Kidney (tissue), 22 donors: ENCODE measurements at places on chromosomes 6 and 20. TPM values are rescaled to one million over a fixed set of nuclear protein-coding genes. Genes with fewer than 3 reads are reported as not detected.

DNA sequence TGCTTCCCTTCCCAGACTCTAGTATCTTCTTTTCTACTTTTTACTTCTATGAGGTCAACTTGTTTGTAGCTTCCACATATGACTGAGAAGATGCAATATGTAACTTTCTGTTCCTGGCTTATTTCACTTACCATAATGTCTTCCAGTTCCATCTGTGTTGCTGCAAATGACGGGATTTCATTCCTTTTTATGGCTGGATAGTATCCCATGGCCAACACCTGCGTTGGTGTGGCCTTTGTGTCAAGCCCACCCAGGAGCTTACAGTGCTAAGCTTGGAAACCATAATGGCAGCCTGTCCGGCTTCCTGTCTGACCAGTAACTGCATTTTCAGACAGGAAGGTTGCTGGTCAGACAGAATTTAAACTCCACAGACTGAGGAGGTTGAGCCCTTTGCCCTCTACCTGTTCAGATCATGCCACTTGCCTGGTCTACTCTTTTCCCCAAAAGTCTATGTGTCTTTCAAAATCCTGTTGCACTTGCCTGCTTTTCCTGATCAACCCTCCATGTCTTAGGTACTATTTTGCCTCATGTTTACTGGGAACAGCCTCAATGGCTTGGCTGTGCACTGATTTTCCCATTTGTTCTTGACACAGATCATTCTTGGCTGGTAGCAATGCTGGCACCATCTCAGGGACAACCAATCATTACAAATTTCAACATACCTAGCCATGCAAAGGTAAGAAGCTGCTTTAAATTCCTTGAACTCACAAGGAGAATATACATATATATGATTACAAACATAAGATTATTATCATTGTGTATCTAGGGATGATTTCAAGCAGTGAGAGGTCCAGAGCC lies 114.3 kb upstream of the PLEKHG1 start:
- no peak for DNase-seq

DNA sequence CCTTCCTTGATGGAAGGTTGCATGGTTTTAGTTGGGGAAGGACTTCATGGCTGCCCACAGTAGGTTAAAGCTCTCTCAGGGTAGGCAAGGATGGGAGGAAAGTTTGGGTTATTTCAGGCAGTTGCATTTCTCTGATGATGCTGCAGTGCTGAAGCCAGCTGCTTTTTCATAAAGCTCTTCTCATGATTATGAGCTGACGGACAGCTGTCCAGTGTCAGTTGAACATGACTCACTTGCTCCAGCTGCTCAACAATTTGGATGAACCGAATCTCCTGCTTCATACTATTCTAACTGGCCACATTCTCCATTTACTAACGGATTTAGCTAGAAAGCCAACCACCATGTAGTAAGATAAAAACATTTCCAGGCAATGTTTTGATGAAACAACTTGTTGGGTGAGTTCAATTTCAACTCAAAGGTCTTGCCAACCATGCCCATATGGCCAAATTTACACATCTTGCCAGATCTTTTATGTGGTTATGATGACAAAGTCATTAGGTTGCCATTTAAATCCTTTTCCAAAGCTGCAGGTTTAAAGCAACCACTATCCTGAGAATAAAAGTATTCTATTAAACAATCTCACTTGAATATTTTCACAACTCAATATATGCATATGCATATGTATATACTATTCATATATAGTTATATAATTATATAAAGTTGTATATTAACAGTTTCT lies 125.9 kb downstream of the HS3ST5 start:
- no peak for DNase-seq

DNA sequence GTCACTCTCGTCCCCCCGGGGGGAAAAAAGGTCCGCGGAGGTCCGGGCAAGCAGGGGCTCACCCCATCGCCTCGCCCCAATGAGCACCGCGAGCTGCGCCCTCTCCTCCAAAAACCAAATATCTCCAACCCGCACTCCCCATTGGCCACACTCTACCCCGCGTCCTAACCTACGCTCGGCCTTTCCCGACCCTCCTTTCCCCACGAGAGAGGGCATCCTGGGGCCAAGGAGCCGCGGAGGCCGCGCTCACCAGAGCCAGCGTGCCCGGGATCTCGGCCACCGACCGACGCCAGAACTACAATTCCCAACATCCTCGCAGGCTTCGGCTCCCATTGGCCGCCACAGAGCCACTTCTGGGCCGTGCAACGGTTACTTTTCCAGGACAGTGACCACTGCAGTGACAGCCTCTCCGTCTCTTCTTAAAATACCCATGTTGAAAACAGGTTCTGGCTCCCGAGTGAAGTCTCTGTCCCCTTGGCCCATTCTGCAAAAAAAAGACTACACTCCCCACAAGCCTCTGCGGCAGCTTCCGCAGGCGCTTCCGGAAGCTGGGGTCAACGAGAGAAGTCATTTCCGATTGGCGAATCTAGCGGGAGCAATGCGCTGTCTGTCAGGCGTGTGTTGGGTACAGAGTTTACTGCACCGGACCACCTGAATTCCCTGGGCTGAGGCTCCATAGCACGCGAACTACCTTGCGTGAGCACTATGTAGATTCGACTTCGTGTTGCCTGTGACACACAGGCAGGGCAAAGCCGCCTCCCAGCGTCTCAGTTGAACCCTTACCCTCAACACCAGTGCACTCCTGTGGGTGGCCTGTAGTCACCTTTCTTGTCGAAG lies at the start of gene ZNF343:
TSS of gene ZNF343 (minus strand) at position 285 of the 837 bp plus-strand sequence. CDS start 15,020 bp downstream, outside the sequence.
- peak; percentile 89 for DNase-seq

DNA sequence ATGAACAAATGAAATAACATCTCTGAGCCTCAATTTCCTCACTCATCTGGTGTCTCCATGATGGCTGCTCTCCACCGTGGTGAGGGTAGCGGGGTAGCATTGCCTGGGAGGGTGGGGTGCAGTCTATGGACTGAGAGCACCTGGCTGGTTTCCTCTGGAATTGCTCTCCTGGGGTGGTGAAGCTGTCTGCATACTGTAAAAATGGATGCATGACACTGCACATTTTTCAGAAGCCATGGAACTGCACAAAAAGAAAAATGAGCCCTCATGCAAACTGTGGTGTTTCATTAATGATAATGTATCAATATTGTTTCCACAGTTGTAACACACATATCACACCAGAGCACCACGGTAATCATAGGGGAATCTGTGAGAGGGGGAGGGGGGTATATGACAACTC lies 12.1 kb upstream of the ITPR3 start:
- DNase-seq: no peak

- no peak for DNase-seq
Measured at GRCh38 chr6:12648171-12648570, 68.4 kb upstream of the PHACTR1 start.

DNA sequence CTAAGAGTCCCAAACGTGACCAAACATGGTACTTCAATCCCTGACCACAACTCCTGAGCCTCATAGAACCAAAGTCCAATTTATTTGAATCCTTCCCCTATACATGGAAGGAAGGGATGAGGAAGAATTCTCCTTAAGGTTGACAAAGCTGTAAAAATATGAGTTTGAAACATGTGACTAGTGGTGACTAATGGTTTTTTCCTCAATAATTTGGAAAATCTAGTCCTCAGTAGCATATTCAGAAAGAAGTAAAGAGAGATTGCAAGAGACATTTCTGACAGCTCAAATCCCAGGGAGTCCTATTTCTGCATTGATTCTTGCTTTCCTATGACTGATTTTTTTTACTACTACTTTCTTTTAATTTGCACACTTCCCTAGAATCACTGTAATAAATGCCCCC lies 443.7 kb downstream of the FRK start:
- no peak for DNase-seq

GRCh38 chr6:53828215-53828614 lies 33.4 kb downstream of the LRRC1 start:
- no peak for DNase-seq

DNA sequence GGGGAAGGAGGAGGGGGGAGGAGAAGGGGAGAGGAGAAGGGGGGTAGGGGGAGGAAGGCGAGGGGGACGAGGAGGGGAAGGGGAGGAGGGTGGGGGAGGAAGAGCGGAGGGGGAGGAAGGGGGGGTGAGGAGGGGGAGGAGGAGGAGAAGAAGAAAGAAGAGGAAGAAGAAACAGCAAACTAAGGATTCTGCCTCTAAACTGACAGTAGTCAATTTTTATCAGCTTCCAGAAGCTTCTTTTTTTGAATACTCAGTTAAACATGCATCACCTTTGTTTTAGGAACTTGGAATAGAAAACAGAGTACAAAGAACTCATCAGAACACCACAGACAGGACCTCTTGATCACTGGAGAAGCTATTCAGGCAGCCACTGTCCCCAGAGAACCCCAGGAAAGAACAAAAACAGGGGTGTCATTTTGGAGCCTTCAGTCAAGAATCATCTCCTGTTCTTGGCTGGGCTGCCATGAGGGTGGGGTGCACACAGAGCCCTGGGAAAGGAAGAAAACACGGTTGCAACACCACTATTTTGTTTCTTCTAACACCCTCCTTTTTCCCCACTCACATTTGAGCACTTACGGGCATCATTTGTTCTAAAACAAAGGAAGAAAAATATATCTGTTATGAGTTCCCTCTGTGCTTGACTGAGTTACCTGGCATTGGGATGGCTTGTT lies 67.4 kb downstream of the TMEM170B start:
- no peak for DNase-seq

DNA sequence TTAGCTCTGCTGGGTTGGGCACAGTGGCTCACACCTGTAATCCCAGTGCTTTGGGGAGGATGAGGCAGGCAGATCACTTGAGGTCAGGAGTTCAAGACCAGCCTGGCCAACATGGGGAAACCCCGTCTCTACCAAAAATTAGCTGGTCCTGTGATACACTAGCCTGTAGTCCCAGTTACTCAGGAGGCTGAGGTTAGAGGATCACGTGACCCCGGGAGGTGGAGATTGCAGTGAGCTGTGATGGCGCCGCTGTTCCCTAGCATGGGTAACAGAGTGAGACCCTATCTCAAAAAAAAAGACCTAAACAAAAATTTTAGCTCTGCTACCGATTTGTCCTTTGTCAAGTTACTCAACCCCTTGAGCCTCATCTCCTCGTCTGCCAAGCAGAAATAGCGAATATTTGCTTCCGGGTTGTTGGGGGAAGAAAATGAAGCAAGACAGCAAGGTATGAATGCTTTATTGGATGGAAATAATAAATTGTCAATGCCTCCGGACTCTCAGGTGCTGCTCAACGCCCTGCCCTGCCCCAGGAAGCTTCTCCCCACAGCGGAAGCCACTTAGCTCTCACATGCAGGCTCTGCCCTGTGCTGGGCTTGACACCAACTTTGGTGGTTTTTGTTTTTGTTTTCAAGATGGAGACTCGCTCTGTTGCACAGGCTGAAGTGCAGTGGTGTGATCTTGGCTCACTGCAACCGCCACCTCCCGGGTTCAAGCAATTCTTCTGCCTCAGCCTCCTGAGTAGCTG lies 24.9 kb upstream of the ITCH start:
- DNase-seq: no peak

DNA sequence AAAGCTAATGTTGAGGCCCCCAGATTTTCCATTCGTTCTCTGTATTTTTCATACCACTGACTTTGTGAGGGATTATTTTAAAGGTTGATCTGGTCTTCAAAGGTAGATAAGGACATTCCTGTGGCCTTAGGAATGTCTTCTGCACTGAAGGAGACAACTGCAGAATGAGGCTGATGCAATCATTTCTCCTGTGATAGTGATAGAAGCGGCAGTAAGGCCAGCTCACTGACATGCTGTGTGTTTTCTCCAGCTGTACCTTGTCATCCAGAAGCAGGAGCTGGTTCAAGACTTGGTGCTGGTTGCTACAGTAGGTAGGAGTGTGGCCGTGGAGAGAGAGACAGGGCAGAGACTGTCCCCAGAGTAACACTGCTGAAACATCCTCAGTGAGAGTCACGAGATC lies 53.8 kb downstream of the DCBLD1 start:
- no peak for DNase-seq

DNA sequence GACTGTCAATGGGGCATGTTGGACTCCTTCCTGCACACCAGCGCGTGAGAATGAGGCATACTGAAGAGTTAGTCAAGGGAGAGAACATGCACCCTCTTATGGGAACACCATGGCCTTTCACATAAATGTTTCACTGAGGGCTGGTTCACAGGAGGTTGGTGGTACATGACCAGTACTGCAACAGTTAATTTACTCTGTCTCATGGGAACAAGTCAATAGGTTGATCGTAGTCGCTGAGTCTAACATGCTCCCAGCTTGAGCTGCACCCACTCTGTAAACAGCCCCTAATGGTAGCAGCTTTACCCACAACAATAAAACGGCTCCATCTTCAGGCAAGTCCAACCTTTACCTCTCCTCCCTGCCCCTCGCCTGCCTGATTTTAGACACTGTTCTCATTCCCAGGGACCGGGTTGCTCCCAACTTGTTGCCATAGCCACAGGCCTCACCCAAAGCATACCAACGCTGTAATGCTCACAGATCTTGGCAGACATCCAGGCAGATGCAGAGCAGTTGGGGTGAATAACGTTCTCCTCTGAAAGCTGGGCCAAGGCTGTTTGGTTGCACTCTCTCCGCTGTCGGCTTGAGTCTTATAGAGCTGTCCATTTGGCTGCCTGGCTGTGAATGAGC lies 111.3 kb downstream of the LY86 start:
- peak; percentile 83 for DNase-seq

GRCh38 chr6:9295644-9296043 lies 860.3 kb upstream of the SLC35B3 start:
- no peak for DNase-seq

DNA sequence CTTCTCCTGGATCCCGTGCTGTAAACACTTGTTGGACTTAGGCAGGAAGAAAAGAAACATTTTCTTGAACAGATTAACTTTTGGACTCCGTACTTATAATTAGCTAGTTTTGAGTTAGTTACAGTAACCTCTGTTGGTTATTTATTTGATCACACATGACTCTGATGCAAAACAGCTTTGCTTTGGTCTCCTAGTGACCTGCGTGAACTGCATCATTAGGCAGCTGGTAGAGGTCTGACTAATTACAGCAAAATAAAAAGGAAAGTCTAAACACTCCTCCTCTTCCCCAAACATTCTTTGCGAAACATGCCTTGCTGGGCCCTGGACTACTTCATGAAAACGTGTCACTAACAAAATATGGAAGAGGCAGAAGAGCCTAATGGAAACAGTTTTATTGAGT lies 61.1 kb upstream of the ZFP64 start:
- DNase-seq: no peak

- no peak for DNase-seq
Measured at GRCh38 chr20:40073535-40074111, 615.4 kb downstream of the MAFB start.

DNA sequence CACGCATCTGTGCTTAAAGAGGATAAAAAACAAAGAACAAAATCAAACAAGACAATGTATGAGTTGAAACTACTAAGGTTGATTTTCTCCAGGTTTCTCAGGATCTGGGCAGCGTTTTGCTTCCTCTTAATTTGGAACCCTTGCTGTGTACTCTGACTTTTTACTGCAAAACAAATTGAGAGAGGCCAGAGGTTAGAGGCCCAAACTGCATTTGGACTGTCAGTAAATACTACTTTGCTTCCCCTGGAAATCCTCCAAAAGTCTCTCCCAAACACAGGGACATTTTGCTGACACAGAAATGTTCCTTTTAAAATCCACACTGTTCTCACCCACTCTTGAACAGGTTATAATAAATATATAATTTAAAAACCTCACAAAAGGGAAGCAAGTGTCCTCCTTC lies 1.1 kb downstream of the ARG1 start:
- no peak for DNase-seq

Gene CTCFL
- polyA plus RNA-seq: not detected

Gene FAXC
- polyA plus RNA-seq: 3.3 TPM

Gene SDC4
- 242 TPM for polyA plus RNA-seq

Gene RNASET2
- polyA plus RNA-seq: 50.7 TPM

Gene COL9A3
- 2.3 TPM for polyA plus RNA-seq

Gene FKBP1C
- 1.6 TPM for polyA plus RNA-seq

Gene EFCAB8
- polyA plus RNA-seq: not detected

Gene CST4
- not detected for polyA plus RNA-seq

Gene CLIC5
- 54.3 TPM for polyA plus RNA-seq

Gene OR12D3
- not detected for polyA plus RNA-seq

Gene SLC22A7
- polyA plus RNA-seq: 34.8 TPM

Gene DEFB124
- not detected for polyA plus RNA-seq

Gene MAP7
- 16.0 TPM for polyA plus RNA-seq

Gene DEFB132
- 0.24 TPM for polyA plus RNA-seq
